CD4-positive, alpha-beta T cell treated with Interleukin-15 for 1 hour (primary cell): ENCODE measurements at places on chromosomes 4 and X.

DNA sequence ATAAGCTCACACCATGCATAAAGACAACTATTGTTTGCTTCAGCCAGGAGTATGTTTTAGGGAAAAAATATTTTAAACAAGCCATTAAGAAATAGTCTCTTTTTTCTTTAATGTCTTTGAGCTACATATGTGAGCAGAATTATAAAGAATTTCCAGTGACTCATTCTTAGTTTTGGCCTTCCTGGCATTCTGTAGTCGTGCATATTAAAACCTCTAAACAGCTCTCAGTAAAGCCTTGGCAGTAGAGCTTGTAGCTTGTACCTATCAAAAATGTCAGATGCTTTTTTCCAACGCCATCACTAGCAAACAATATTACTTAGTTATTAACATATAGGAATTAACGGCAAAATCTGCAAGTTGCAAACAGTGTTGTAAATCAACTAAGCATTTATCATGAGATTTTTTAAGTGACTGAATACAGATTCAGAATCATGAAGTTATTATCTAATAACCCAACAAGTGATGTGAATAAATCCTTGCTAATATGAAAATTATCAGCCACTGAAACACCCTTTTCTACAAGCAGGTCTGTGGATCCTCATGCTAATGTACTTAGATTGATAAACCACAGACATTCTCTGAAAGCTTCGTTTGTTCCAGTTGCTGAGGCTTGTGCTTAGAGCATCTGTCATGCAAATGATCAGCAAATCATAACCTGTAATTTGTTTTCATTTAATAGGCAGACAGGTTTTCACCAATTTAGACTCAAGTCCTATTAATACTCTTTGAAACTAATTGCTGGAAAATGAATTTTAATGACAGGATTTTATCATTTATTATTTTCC, 412.0 kb upstream of the ATOH1 start:
- no peak for DNase-seq

GRCh38 chr4:64781737-64782326, 372.6 kb upstream of the TECRL start:
- no peak for DNase-seq

GRCh38 chrX:133639726-133640125, 224.4 kb upstream of the GPC4 start:
- no peak for DNase-seq

GRCh38 chrX:118228041-118228440, 111.4 kb upstream of the KLHL13 start:
- DNase-seq = no peak

GRCh38 chr4:8860892-8861575, 10.6 kb downstream of the HMX1 start:
- no peak for DNase-seq

DNA sequence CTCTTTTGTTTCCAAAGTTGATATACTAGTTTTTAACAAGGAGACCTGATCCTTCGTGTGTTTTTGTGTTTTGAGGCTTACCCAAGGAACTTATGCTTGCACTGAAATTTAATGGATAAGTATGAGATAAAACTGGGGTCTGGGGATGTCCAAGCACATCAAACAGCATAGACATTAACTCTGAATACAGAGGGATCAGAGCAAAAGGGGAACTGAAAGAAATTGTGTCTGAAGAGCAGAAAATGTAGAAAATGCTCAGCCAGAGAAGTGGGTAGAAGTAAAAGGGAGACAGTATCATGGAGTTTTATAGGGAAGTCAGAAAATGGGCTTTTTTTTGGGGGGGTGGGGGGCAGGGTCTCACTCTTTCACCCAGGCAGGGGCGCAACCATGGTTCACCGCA, 695.4 kb downstream of the ARAP2 start:
- no peak for DNase-seq

DNA sequence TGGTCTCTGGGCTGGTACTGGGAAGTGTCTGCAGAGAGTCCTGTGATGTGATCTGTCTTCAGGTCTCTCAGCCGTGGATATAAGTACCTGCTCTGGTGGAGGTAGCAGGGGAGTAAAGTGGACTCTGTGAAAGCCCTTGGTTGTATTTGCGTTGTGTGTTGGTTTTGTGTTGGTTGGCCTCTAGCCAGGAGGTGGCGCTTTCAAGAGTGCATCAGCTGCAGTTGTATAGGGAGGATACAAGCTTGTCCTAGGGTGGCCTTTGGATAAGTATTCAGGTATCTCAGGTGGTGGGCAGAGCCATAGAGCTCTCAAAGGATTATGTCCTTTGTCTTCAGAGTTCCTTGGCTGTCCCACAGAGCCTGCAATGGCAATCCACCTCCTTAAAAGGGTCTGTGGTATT, 111.6 kb downstream of the MAGEB17 start:
- DNase-seq = no peak

GRCh38 chr4:33104273-33104672, 2384.1 kb downstream of the PCDH7 start:
- no peak for DNase-seq

DNA sequence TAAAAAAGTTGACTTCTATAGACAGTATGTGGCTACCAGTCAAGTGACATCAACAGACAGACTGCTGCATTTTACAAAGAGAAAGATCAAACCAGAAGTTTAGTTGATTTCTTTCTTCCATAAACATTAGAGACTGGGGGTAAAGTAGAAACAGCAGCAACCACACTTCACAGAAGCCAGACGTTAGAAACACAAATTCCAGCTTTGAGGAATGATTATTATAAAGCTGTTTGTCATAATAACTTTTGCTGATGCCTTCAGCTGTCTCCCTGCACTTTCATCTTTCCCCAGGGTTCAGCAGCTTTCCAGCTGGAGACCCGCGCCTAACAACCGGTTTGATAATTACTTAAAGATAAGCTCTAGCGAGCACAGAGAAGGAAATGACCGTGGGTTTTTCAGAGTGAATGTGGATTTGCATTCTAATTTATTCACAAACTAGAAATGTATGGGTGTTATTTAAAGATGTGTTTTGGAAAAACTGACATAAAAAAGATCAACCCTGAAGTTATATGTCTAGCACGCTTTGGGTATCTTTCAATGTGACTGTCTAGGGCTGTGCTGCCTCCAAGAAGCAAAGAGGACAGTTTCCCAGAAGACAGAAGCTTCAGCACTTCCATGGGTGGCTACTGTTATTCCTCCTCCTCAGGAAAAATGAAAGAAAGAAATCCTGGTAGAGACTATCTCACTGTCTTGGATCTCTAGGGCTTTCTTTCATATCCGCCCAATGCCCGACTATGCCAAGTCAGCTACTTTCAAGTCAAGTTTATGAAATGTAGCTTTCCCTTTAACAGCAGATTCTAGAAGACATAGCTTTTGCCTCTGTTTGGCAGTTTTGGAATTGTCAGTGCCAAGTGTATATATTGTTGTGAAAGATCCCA, 15.0 kb upstream of the ENAM start:
- DNase-seq = no peak

DNA sequence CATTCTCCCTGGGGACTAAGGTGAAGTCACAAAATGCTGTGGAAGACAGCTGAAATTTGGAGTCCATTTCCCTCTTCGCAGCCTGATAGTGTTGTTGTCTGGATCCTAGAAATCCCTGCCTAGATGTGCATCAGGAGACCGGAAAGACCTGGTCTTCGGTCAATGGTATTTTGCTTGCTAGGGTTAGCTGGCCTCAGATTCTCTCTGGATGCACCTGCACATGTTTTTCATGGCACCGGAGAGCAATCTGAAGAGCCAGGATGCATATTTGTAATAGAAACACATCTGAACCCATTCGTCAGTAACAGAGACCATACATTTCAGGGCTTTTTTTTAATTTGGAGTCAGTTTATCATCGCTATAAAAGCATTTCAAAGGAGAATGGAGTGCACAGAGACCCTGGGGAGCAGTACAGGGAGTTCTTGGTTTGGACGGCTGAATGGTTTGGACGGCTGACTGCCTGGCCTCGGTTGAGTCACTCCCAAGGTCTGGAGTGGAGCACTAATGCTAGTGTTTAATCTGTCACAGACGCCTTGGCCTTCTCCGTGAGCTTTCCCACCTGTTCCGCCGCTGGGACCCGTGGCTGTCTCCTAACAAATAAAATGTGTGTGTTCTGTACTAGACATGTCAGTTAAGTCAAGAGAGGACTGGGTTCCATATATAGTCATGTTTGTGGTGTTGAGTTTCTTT, 7.5 kb upstream of the PDLIM3 start:
- no peak for DNase-seq

- no peak for DNase-seq
Observed at GRCh38 chr4:85787133-85787532, 312.2 kb downstream of the ARHGAP24 start.

DNA sequence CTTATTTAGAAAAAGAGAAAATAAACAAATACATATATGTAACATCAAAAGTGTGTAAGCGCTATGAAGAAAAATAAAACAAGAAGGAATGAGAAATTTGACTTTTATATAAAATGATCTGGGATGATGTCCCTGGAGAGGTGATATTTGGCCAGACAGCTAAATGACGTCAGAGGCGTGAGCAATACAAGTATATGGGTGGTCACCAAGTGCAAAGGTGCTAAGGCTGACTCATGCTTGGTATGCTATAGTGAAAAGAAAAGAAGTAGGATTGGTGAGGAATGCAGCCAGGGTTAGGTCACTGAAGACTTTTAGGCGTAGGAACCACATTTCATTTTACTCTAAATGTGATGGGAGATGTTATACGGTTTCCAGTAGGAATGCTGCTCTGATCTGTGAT, 1049.1 kb upstream of the TENM3 start:
- DNase-seq = no peak

GRCh38 chrX:13085526-13085925, 41.1 kb upstream of the FAM9C start:
- DNase-seq = peak; percentile 62

- DNase-seq = no peak
Observed at GRCh38 chr4:20313237-20314030, 61.7 kb downstream of the SLIT2 start.
